ENCODE measurements at places on chromosomes 1 and 21.

DNA sequence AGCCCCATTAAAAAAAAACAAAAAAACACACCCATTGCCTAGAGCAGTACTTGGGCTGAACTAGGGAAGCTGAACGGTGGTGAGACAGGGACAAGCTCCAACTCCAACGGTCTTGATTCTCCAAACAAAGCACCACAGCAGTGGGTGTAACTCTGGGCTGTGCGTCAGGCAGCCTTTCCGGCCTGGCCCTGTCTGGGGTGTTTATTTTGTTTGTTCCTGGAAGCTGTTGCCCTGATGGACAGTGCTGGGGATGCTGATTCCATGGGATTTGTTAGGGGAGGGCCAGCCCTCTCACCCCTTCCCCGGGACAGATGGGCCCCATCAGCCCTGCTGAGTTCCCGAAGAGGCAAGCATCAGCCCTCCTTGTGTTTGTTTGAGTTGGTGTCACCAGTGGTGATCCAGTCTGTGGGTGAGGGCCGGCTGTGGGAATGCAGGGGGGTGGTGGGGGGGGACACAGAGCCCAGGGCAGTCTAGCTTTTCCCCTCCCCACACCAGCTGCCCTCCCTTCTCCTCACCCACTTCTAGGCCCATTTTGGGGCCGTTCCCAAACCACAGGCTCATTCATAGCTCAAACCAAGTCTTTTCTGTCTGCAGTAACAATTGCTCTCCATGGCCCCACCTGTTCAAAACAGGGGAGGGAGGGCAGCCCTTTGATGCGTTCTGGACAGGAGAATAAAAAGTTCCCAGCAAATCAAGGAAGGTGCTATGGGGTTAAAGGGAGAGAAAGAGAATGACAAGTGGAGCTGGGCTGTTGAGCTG lies 4.5 kb downstream of the WNT2B start:
- DNase-seq = no peak

DNA sequence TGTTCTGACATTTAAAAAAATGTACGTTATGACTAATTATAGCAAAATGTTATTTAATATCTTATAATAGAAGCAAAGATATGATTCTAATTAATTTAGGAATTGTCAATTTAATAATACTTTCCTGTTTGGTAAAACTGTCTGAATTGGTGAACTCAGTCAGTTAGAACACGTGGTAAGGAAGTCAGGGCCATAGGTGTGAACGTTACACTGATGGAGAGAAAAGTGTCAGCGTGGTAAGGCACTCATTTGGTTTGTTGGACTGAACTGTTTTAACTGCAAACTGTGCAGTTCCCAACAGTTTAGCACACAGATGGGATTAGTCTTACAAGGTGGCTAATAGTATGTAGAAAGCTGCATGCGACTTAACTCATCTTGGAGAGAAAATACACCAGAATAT lies 102.9 kb downstream of the EPB41 start:
- no peak for DNase-seq

- DNase-seq = no peak
Measured at GRCh38 chr21:44959376-44960091, 19.7 kb downstream of the SLX9 start.

- DNase-seq = no peak
Measured at GRCh38 chr21:28805885-28806284, 186.8 kb downstream of the LTN1 start.

All from H54 (cell line).